Muscle of back (tissue), 13 donors: ENCODE measurements at places on chromosomes 3 and 15.

GRCh38 chr15:28974142-28974541 lies 88.4 kb downstream of the APBA2 start:
- no peak for DNase-seq

- DNase-seq: peak; percentile 49
Measured at GRCh38 chr3:159260049-159260662, 458.3 kb downstream of the MFSD1 start.

DNA sequence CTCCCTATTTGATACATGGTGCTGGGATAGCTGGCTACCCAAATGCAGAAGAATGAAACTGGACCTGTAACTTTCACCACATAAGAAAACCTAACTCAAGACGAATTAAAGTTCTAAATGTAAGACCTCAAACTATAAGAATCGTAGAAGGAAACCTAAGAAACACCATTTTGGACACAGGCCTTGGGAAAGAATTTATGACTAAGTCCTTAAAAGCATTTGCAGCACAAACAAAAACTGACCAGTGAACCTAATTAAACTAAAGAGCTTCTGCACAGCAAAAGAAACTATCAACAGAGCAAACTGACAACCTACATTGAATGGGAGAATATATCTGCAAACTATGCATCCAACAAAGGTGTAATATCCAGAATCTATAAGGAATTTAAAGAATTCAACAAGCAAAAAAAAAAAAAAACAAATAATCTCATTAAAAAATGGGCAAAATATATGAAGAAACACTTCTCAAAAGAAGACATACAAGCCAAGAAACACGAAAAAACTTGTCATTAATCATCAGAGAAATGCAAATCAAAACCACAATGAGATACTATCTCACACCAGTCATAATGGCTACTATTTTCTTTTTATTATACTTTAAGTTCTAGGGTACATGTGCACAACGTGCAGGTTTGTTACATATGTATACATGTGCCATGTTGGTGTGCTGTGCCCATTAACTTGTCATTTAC lies 37.0 kb downstream of the HDGFL3 start:
- no peak for DNase-seq

DNA sequence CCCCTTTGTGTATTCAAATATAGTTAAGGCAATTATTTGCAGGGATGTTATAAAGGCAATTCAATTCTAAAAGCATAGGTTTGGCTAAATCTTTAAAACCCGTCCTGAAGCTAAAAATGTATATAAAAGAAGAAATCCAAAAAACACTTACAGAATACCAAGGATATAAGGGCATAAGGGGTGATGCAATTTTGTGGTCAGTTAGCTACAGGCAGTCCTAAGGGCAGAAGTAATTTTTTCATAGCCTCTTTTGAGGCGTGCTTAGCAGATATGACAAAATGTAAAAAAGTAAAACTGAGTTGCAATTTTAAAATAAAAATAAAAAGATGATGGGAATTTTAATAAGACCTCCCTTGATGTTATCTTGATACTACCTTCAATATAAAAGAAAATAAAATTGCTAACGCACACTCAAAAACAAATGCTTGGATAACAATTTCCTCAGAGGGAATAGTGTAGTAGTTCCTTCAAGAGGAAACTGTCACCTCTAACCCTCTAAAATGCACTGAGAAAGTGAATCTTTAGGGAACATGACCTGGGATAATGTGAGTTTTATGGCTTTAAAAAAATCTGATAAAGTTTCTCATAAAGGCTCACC lies 104.2 kb downstream of the MYH15 start:
- no peak for DNase-seq

DNA sequence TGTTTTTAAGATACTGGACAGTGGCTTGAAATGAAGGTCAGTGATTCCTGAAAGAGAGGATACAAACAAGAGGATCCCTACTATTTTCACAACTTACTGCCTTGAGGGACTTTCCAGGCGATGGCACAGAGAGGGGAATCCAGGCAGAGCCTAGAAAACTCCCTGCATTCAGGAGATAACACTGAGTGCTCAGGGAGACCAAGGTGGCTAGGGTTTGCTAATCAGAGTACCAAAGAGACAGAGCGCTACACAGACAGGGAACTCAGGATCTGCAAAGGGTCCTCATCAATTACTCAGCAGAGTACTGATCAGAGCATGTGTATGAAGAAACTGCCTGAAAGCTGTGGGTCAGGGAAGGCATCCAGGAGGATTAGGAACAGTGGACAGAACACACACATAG lies 11.7 kb upstream of the MRPS22 start:
- DNase-seq: no peak

DNA sequence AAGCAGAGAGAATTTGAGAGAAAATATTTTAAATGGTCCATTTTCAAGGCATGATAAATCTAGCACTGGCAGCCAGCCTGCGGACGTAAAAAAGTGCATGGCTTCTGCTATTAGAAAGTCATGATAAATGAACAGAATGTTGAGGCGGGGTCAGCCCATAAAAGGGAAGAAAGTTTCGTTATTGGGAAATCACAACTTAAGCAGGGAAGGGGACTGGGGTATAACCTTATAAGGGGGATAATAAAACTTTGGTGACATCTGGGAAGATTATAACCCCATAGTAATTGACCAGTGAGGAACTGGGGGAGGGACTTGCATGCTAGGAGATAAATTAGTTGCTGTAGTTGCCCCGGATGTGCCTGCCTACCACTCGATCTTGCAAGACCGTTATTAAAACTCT lies 88.4 kb upstream of the PLSCR4 start:
- DNase-seq: no peak

DNA sequence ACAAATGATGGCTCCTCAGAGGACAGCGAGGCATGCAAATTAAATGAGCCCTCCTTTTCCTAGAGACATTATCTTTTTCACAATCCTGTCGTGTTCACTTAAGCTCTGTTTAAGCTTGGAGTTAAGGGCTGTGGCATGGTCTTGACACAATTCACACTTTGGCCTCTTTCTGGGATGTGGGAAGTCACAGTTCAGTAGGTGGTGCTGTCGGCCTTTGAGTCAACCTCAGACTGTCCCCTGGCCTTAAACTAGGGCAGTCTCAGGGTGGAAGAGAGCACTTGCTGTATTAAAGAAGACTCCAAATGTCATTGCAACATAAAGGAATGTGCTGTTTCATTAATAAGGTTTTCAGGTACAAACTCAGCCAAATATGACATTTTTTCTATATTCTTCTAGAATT lies 351.0 kb downstream of the MCTP2 start:
- peak; percentile 41 for DNase-seq

GRCh38 chr3:29755416-29755815 lies 474.5 kb downstream of the RBMS3 start:
- DNase-seq: no peak
